Stimulated activated CD8-positive, alpha-beta memory T cell treated with anti-CD3 and anti-CD28 coated beads, Interleukin-2, amount 100 ng/mL, for 1 hour (primary cell): ENCODE measurements at places on chromosomes 11 and 22.

DNA sequence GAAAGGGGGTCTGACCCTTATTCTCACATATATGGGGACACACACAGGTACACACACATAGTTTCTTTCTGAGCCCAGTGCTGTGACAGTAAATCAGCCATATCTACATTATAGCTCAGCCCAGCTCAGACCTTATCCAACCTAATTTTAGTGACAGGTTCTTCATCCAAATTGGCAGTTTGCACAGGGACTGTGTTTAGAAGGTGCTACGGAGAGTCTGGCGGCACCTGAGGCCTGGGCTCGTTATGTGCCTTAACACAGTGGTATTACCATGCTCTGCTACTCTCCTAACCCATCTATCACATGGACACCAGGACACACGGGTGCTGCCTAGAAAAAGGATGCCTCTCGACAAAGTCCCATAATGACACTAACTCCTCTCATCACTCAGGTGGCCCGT, 109.3 kb downstream of the GALNT18 start:
- DNase-seq = no peak

GRCh38 chr11:11583801-11584529, 37.8 kb downstream of the GALNT18 start:
- DNase-seq = no peak

DNA sequence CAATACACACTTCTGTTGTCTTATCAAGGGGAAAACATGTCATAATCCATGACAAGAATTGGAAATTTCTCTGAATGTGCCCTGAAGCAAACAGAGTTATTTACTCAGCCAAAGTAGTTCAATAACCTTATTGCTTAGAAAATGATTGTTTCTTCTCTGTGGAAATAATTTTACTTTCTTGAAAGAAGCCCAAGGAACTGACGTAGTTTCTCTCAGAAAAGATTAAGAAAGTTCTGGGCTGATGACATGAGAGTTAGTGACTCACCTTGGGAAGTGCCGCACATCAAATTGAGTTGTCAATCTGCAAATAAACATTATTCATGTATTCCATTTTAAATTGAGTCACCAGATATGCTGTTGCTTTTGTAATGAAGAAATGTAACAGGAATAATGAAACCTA, 418.6 kb upstream of the LRRC4C start:
- no peak for DNase-seq

DNA sequence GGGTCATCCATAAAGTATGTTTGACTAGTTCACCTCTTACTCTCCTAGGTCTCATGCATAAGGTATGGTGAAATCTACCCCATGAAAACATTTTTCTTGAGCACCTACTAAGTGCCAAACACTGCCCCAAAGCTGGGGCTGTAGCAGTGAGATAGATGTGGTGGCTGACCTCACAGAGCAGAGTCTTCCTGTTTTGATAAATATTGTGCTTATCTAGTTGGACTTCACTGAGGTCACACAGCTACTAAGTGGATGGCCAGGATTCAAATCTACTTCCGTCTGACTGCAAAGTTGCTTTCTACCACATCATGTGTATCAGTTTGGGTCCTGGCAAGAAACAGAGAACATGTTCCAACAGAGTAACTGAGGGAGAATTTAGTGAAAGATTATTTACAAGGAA, 6.4 kb upstream of the HTATIP2 start:
- DNase-seq = no peak

DNA sequence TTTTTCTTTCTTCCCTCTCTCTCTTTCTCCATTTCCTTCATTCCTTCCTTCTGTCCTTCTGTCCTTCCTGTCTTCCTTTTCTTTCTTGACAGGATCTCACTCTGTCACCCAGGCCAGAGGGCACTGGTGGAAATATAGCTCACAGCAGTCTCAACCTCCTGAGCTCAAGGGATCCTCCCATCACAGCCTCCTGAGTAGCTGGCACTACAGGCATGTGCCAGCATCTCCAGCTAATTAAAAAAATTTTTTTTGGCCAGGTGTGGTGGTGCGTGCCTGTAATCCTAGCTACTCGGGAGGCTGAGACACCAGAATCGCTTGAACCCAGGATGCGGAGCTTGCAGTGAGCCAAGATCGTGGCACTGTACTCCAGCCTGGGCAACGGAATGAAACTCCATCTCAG, 4.8 kb upstream of the DUSP8 start:
- no peak for DNase-seq

- DNase-seq = no peak
Observed at GRCh38 chr22:47111626-47112581, 349.5 kb downstream of the TBC1D22A start.

- no peak for DNase-seq
Observed at GRCh38 chr11:60797846-60798630, 12.9 kb downstream of the MS4A10 start.

- no peak for DNase-seq
Observed at GRCh38 chr11:84686716-84687115, 940.4 kb downstream of the DLG2 start.

DNA sequence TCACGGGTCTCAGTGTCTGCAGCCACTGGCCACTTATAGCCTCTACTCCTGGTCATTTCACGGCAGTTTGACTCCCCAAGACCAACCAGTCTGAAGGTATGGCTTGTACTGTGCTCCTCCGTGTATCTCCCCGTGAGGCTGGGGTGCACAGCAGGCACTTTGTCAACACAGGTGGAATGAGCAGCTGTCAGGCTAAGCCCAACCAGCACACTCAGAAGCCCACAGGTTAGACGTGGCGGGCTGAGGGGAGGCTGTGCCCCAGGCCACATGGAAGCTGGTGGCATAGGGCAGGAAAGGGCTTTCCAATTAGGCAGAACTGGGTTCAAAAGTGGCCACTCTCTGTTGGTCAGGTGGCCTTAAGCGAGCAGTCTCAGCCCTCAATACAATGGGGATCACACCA, 7.0 kb downstream of the TP53I11 start:
- no peak for DNase-seq

DNA sequence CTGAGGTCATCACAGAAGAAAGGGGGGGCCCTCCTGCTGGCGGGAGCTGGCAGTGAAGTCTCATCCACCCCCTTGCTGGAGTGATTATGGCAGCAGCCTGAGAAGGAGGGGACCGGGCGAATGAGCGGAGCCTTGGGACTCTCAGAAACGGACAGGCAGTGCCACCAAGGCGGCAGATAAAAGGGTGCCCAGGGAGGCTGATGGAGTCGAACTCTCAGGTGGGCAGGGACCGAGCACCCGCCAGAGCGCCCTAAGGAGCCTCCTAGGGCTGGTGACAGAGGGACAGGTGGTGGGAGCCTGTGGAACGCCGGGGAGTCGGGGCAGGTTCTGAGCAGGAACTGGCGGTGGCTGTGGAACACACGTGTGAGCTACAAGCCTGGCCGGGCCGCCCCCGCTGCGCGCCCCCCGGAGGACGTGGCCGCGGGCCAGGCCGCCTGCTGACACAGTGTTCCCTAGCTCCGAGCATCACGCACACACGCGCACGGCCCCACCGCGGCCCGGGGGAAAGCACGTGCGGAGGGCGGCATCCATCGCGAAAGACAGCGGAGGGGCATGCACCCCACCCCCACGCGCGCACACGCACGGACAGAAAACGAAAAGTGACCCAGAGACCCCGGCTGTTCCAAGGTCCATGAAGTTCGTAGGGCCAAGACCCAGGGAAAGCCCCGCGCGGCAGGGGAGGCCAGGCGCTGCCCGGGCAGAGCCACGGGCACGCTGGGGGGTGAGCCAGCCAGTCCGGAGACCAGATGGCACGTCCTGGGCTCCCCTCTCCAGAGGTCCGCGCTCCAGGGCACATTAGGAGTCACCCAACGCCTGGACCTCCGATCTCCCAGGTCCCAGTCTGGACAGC, 1.0 kb downstream of the VWCE start:
- DNase-seq = no peak

- DNase-seq = no peak
Observed at GRCh38 chr11:115191761-115192160, 312.5 kb downstream of the CADM1 start.

DNA sequence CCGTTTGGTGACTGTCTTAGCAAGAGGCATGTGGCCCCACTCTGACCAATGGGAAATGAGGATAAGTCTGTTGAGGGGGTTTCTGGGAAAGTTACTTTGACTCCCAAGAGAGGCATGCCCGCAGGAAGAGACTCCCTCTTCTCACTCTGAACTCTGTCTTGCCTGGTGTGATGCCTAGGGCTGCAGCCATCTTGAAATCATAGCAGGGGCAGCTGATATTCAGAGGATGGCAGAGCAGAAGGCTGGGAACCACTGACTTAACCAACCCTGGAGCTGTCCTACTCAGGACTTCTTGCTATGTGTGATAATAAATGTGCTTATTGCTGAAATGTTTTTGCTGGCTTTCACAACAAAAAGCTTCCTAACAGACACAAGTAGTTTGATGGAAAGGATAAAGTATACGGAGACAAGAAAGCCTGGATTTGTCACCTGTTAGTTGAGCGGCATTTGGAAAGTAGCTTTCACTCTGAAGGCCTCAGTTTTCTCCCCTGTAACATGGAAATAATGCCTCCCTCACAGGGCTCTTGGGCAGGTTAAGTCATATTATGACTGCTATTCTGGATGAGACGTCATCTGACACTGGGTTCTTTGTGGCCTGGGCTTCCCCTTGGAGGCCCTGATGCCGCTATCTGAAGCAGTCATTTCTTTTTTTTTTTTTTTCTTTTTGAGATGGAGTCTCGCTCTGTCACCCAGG, 128.5 kb downstream of the CEP164 start:
- DNase-seq = no peak

DNA sequence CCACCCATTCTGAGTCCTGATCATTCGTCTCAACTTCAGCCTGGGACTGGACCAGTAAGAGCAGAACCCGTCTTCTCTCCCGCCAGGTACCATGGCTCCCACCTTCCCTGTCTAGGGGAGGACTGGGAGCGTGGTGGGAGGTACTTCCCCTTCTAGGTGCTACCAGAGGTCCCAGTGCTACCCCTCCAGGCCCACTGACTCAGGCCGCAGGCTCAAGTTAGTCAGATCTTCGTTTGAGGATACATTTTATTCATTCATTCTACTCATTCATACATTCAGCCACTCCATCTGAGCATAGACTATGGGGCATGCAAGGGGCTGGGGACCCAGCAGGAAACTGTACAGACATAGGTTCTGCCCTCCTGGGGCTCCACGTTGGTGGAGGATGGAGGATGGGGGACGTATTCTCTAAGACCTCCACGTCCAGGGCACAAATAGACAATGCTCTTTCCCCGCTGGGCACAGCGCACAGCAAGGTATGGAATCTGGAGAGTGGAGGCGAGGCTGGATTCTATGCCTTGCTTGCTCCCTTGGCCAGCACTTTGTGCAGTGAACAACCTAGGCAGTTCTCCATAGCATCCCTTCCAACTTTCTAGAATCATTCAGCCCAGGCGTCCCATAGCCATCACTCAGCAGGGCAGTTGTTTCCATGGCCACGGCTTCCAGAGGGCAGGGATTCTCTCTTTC, 1.0 kb upstream of the RAB3IL1 start:
- no peak for DNase-seq

DNA sequence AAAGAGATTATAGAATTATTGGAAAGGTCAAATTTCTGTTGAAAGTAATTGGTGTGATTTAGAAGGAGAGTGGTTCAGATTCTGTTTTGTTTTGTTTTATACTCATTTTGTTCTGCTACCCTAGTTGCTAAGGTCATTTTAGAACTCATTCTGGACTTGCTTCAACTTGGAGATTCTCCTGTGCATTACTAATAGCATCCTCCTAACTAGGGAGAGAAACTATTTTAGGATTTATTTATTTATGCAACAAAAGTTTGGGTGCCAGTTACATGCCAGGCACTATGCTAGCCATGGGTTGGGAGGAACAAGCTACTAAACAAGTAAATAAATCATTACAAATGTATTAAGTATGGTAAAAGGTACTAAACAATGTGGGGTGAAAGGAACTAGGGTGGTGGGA, 84.0 kb downstream of the YAP1 start:
- no peak for DNase-seq

- DNase-seq = no peak
Observed at GRCh38 chr11:71505781-71506180, 21.3 kb upstream of the KRTAP5-7 start.

- no peak for DNase-seq
Observed at GRCh38 chr11:46776878-46777277, 57.9 kb downstream of the F2 start.
